ENCODE measurements at places on chromosomes 4 and X.
A peak's percentile ranks its signal among the peaks of the same experiment; 100 is the strongest.

DNA sequence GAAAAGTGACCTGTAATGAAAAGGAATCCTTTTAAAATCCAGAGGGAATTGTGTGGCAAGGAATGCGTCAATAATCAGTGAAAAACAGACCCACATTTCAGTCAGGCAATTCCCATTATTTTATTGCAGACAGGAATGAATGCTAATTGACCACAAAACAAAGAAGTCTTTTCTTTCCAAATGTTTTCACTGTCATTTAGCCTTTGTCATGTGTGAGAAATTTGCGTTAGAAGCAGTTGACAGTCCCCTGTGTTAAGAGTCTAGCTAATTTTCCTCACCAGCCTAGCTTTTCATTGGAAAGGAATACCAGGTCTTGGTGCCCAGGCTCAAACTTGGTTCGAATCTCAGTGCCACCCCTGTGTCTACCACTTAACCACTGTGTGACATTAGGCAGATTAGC is 83.4 kb downstream of the KIT start:
- no peak for DNase-seq

- peak; percentile 8 for DNase-seq
These were observed 41.1 kb upstream of the IBSP start for GRCh38 chr4:87758270-87758669.

GRCh38 chr4:146051728-146052391 is 113.2 kb upstream of the ZNF827 start:
- DNase-seq: peak; percentile 32

- DNase-seq: no peak
These were observed 26.5 kb upstream of the ANKRD50 start for GRCh38 chr4:124738994-124739393.

GRCh38 chrX:132488180-132488705 is 595 bp downstream of the MBNL3 start:
- DNase-seq: no peak

DNA sequence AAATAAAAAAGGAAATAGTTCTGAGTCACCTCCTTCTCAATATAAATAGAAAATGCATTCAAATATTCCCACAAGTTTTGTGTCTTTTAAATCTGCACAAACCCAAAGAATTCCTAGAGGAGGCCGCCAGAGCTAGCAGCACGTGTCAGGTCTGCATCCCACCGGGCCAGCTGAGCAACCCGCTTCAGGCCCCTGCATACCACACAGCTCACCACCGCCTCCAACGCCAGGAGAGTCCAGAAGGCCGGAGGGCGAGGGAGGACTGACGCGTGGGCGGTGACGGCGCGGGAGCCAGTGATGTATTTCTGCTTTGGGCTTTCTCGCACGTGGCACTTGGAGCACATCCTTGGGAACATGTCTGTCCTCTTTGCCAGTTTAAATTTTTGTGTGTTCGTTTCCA is 61.9 kb upstream of the CLDN34 start:
- DNase-seq: no peak

- no peak for DNase-seq
These were observed 197.7 kb upstream of the MAB21L2 start for GRCh38 chr4:150384249-150384648.

- no peak for DNase-seq
These were observed 31.4 kb downstream of the RGS12 start for GRCh38 chr4:3324093-3324815.

GRCh38 chr4:73068491-73069337 is 802 bp downstream of the COX18 start:
- no peak for DNase-seq

GRCh38 chrX:7586126-7586525 is 256.8 kb upstream of the VCX start:
- no peak for DNase-seq

GRCh38 chr4:102217345-102217744 is 127.9 kb downstream of the SLC39A8 start:
- DNase-seq: no peak

GRCh38 chr4:4689694-4690440 is 148.0 kb upstream of the STX18 start:
- no peak for DNase-seq

GRCh38 chr4:5366421-5366820 is 315.1 kb downstream of the STK32B start:
- DNase-seq: no peak

DNA sequence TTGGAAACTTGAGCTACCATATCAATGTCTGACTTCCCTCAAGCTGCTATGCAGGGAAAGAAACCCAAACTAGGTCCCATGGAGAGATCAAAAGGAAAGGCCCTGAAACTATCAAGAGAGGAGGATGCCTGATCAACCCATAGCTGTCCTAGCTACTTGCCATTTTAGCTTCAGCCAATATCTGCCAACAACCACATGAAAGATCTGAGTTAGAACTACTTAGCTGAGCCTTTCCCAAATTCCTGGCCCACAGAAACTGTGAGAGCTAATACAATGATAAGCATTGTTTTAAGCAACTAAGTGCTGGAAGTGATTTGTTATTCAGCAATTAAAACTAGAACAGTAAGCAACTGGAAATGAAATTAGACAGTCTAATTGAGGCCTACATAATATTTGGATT is 6.3 kb upstream of the ARHGEF38 start:
- DNase-seq: no peak

All from skeletal muscle cell (primary cell).